ENCODE measurements at places on chromosomes 4 and X. TPM values are rescaled to one million over a fixed set of nuclear protein-coding genes. Genes with fewer than 3 reads are reported as not detected.

FGF5 gene
- not detected for total RNA-seq

MID2 gene
- 6.2 TPM for total RNA-seq

GRCh38 chr4:24252121-24252520 lies 332.2 kb downstream of the DHX15 start:
- no peaks in the 10 kb centered on the region for H3K27me3 ChIP-seq
- no peaks in the 10 kb centered on the region for H3K36me3 ChIP-seq
- H3K4me1 ChIP-seq = peaks cover 7% of the 10 kb centered on the region
- no peak overlapping the region for H3K4me3 ChIP-seq
- DNase-seq = no peak

DNA sequence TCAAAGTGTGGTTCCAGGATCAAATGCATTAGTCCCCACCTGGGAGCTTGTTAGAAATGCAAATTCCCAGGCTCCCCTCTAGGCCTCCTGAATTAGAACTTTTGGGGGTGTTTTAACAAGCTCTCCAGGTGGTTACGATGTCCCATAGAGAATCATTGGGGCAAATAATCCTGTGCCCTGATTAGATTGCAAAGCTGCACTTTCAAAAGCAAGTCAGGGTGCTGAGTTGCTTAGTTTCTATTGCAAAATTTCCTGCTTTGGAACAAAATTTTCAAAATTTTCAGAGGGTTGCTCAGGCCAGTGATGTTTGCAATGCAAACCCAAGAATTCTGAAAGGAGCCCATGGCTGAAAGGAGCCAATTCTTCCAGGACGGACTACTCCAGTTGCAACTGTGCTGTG lies 71.0 kb downstream of the MGST2 start:
- H3K27ac ChIP-seq = no peak overlapping the region
- peaks cover 61% of the 10 kb centered on the region for H3K4me1 ChIP-seq
- no peaks in the 10 kb centered on the region for H3K27me3 ChIP-seq
- H3K36me3 ChIP-seq = no peaks in the 10 kb centered on the region
- DNase-seq = no peak

DNA sequence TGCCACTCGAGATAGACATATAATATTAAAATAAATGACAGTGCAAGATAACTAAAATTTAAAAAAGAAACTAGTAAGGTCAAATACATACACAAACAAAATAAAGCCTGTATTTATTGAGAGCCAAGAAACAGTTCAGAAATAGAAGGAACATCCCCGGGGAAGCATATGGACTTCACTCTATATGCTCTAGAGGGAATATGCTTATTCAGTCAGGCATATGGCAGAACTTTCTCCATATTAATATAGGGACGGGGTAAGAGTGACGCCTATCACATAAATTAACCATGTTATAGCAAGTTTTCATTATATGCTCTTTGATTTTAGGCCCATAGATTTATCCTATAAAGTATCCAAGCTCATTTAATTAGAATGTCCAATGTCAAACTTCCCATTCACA lies 56.7 kb upstream of the EFHC2 start:
- no peaks in the 10 kb centered on the region for H3K36me3 ChIP-seq
- DNase-seq = no peak
- no peaks in the 10 kb centered on the region for H3K4me1 ChIP-seq
- H3K27ac ChIP-seq = no peak overlapping the region

GRCh38 chrX:137565921-137566745 lies at the start of gene ZIC3:
ZIC3 (plus strand) TSS chrX:137566127; CDS start chrX:137566692, 565 bp downstream.
- no peak within 1 kb of the TSS for H3K27ac ChIP-seq
- peak within 1 kb of the TSS; percentile 18 for H3K4me3 ChIP-seq
- peaks cover 27% of the 10 kb centered on the region for H3K4me1 ChIP-seq
